ENCODE measurements at places on chromosomes 2 and 18.

DNA sequence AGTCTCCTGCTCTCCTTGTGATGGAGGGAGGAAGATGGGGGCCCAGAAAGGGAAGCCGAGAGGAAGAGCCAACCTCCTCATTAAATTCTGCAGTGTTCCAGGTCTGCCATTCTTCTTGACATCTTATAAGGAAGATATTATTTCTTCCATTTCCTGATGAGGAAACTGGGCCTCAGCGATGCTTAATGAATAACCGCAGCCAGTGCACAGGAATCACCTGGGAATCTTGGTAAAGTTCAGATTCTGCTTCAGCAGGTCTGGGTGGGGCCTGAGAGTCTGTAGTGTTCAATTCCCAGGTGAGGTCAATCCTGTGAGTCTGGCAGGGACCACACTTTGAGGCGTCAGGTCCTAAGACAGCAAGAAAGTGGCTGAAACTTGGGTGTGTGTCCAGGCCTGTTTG lies 17.3 kb downstream of the PCARE start:
- H3K27ac ChIP-seq: no peak overlapping the region
- DNase-seq: no peak
- no peaks in the 10 kb centered on the region for H3K27me3 ChIP-seq
- H3K4me3 ChIP-seq: no peak overlapping the region

DNA sequence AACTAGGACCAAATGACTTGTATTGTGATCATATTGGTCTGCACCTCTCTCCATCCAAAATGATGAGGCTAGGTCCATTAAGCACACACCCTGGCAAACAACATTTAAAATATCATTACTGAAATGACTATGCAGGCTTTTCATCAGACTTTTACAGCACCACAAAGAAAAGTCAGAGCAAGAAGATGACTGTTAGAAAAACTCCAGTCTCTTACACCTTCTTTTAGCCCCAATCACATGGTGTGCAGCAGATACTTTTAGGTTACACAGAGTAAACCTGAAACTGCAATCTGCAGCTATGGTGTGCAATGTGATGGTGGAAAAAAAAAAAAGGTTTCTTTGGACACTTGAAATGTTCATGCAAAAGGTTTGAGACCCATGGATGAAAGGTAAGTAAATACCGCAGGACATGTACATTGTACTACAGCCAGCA lies 5.4 kb upstream of the POLI start:
- peaks cover 8% of the 10 kb centered on the region for H3K36me3 ChIP-seq
- H3K4me1 ChIP-seq: peaks cover 11% of the 10 kb centered on the region
- no peak overlapping the region for H3K27ac ChIP-seq
- no peak for DNase-seq
- no peaks in the 10 kb centered on the region for H3K27me3 ChIP-seq

GRCh38 chr18:50937183-50937582 lies 30.7 kb upstream of the ELAC1 start:
- H3K36me3 ChIP-seq: peaks cover 47% of the 10 kb centered on the region
- H3K27ac ChIP-seq: no peak overlapping the region
- H3K4me3 ChIP-seq: no peak overlapping the region
- peaks cover 7% of the 10 kb centered on the region for H3K4me1 ChIP-seq
- H3K27me3 ChIP-seq: no peaks in the 10 kb centered on the region

- H3K36me3 ChIP-seq: no peaks in the 10 kb centered on the region
- peaks cover 18% of the 10 kb centered on the region for H3K4me1 ChIP-seq
Measured at GRCh38 chr18:23259701-23260681, 124.7 kb downstream of the CABLES1 start.

GRCh38 chr2:18055290-18055689 lies 176.8 kb downstream of the KCNS3 start:
- H3K36me3 ChIP-seq: no peaks in the 10 kb centered on the region
- H3K27ac ChIP-seq: no peak overlapping the region
- DNase-seq: no peak
- no peak overlapping the region for H3K4me3 ChIP-seq

DNA sequence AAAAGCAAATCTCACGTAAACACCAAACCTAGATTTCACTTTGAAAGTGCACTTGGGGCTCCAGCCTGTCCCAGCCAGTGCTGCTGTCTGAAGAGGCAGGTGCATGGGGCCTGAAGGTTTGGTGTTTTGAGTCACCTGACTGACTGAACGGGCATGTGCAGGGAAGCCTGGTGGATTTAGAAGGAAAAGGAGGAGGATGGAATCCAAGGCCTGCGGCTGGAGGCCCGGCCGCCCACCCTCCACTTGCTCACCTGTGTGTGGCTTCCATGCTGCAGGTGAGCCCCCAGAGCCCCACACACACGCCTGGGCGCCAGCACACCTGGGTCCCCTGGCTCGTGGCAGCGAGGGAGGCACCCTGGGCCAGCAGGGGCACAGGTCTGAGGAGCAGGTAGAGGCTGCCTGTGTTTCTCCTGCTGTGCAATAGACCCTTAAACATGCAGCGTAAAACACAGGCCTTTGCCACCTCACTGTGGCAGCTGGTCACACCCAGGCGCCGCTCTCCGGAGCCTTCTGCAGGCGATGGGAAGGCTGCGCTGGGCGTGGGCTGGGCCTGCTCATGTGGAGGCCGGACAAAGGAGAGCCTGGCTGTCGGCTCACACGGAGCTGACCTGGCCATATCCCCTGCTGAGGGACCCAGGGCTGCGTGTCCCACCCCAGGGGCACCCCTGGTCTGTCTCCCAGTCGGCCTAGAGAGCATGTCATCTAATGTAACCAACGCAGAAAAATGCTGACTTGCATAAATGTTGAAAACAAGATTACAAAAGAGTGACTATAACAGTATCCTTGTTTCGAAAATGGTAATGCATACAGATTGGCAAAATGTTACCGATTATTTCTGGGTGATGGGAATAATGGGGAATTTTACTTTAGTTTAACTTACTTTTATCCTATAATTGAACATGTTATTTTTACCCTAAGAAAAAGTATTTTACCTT lies 71.3 kb downstream of the TMEM18 start:
- H3K36me3 ChIP-seq: no peaks in the 10 kb centered on the region
- H3K27ac ChIP-seq: no peak overlapping the region
- H3K4me3 ChIP-seq: no peak overlapping the region
- DNase-seq: no peak
- peaks cover 20% of the 10 kb centered on the region for H3K27me3 ChIP-seq

DNA sequence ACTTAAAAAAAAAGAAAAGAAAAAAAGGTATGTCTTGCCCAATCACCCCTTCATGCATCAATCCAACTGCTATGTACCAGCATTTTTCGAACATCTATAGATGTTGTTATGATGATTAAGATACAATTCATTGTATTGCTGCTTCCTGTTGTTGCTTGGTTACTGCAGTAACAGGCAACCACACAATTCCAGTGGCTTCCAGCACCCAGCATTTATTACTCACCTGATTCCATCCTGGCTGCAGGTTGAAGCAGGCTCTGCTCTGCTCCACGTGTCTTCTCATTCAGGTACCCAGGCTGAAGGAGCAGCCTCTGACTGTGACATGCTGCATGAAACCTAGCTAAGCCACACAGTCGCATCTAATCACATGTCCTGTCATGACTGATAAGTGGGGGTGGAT lies 196.9 kb downstream of the INO80D start:
- peaks cover 28% of the 10 kb centered on the region for H3K27me3 ChIP-seq
- no peak for DNase-seq
- H3K27ac ChIP-seq: no peak overlapping the region
- H3K4me3 ChIP-seq: no peak overlapping the region
- peaks cover 3% of the 10 kb centered on the region for H3K36me3 ChIP-seq
- peaks cover 5% of the 10 kb centered on the region for H3K4me1 ChIP-seq

DNA sequence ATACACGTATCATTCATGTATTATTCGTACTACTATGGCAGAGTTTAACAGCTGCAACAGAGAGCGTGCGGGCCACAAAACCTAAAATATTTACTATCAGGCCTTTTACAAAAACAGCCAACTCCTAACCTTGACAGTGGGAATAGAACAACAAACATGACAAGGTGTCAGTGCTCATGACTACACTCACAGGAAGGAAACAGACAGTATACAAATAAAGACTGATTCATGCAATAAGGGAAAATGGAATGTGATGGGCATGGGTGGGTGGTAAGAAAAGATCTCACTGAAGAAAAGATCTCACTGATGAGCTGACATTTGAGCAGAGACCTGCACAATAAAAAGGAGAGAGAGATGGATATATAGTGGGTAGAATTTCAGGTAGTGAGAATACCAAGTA lies 347.8 kb downstream of the ALK start:
- no peak overlapping the region for H3K27ac ChIP-seq
- no peaks in the 10 kb centered on the region for H3K4me1 ChIP-seq
- peaks cover 76% of the 10 kb centered on the region for H3K27me3 ChIP-seq
- H3K4me3 ChIP-seq: no peak overlapping the region

DNA sequence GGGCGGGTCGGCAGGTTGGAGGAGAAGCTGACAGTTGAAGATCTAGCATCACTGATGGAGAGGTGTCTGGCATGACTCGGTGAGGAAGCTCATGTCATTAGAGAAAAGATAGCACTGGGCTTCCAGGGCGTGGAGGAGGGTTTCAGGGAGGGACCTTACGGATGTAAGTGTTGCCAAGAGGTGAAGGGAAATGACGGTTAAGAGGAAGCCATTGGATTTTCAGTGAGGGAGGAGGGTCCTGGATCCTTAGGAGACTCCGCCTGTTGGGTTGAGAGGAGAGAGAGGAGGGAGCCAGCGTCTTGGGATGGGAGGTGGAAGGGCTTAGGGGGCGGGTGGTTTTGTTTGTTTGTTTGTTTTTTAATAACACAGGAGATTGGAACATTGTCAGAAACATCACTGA lies 103.2 kb downstream of the WDSUB1 start:
- no peak overlapping the region for H3K27ac ChIP-seq
- H3K27me3 ChIP-seq: no peaks in the 10 kb centered on the region
- H3K4me3 ChIP-seq: no peak overlapping the region
- H3K36me3 ChIP-seq: peaks cover 5% of the 10 kb centered on the region
- H3K4me1 ChIP-seq: peaks cover 5% of the 10 kb centered on the region
- no peak for DNase-seq

- peaks cover 5% of the 10 kb centered on the region for H3K27me3 ChIP-seq
- no peak overlapping the region for H3K27ac ChIP-seq
- no peak overlapping the region for H3K4me3 ChIP-seq
- H3K4me1 ChIP-seq: no peaks in the 10 kb centered on the region
Measured at GRCh38 chr2:225293638-225294037, 105.9 kb upstream of the NYAP2 start.

DNA sequence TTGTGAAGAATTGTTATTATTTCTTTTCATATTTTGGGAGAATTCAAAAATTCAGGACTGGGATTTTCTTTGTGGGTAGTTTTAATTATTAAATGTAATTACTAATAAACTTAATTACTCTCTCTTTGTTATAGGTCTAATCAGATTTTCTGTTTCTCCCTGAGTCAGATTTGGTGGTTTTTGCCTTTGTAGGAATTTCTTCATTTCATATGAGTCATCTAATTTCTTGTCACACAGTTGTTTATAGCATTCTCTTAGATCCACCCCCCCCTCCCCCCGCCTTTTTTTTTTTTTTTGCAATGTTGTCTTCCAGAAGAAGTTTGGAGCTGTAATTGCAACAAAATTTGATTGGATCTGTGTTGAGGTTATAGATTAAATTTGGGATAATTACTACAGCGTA lies 26.0 kb upstream of the GALR1 start:
- no peak overlapping the region for H3K4me3 ChIP-seq
- H3K36me3 ChIP-seq: no peaks in the 10 kb centered on the region
- H3K4me1 ChIP-seq: peaks cover 15% of the 10 kb centered on the region
- no peak for DNase-seq
- H3K27me3 ChIP-seq: peaks cover 15% of the 10 kb centered on the region
- no peak overlapping the region for H3K27ac ChIP-seq

GRCh38 chr2:8219631-8220355 lies 462.1 kb upstream of the ID2 start:
- no peaks in the 10 kb centered on the region for H3K27me3 ChIP-seq
- H3K27ac ChIP-seq: no peak overlapping the region
- peaks cover 2% of the 10 kb centered on the region for H3K36me3 ChIP-seq
- no peak overlapping the region for H3K4me3 ChIP-seq
- no peak for DNase-seq

GRCh38 chr2:46071074-46071473 lies 226.1 kb upstream of the EPAS1 start:
- H3K27ac ChIP-seq: no peak overlapping the region
- no peaks in the 10 kb centered on the region for H3K36me3 ChIP-seq
- H3K4me3 ChIP-seq: no peak overlapping the region

- DNase-seq: no peak
- no peaks in the 10 kb centered on the region for H3K4me1 ChIP-seq
- no peaks in the 10 kb centered on the region for H3K36me3 ChIP-seq
- no peak overlapping the region for H3K4me3 ChIP-seq
- no peak overlapping the region for H3K27ac ChIP-seq
Measured at GRCh38 chr2:16365366-16365765, 300.3 kb downstream of the CYRIA start.

GRCh38 chr2:143649226-143649740 lies 520.1 kb downstream of the ARHGAP15 start:
- H3K27me3 ChIP-seq: no peaks in the 10 kb centered on the region
- H3K36me3 ChIP-seq: peaks cover 40% of the 10 kb centered on the region
- peaks cover 4% of the 10 kb centered on the region for H3K4me1 ChIP-seq

- H3K27me3 ChIP-seq: peaks cover 37% of the 10 kb centered on the region
- no peak overlapping the region for H3K4me3 ChIP-seq
- no peak overlapping the region for H3K27ac ChIP-seq
- no peaks in the 10 kb centered on the region for H3K4me1 ChIP-seq
- no peaks in the 10 kb centered on the region for H3K36me3 ChIP-seq
Measured at GRCh38 chr2:223050900-223051504, 988 bp upstream of the KCNE4 start.

DNA sequence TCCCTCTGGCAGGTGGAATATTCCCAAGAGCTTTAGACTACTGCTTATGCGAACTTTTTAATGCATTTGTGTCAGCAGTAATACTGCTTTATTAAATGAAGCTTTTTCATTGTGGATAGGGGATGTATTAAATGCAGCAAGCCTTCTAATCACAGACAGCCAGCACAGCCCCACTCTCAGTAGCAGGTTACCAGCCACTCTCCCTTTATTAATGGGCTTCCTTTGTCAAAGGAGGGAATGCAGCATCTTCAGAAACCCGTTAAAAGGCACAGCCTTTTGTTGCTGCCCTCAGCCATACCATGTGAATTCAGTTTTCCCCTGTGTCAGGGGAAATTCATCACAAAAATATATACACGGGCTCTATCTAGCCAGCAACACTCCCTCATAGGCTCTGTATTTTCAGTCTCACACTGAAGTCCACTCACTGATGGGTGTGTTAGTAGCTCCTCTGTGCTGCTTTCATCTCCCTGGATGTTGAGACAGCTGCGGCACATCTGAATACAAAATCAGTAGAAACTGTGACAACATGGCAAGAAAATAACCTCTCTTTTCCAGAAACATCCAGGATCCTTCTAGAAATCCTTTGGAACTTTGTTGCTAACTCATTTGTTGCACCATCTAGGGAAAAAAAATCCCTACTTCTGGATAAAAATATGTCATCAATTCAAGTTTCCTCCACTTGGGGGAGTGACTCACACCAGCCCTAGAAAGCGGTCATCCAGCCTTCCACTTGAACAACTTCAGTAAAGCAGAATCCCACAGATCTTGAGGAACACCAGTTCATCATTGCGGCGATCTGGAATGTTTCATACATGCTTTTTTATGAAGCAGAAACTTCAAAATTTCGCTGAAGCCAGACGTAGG lies 48.4 kb downstream of the LRRTM1 start:
- no peak overlapping the region for H3K27ac ChIP-seq
- no peaks in the 10 kb centered on the region for H3K4me1 ChIP-seq
- H3K27me3 ChIP-seq: no peaks in the 10 kb centered on the region
- H3K4me3 ChIP-seq: no peak overlapping the region
- no peak for DNase-seq

GRCh38 chr2:100603414-100603813 lies 40.6 kb downstream of the PDCL3 start:
- H3K4me1 ChIP-seq: peaks cover 5% of the 10 kb centered on the region
- H3K4me3 ChIP-seq: no peak overlapping the region
- no peaks in the 10 kb centered on the region for H3K36me3 ChIP-seq
- no peak for DNase-seq
- H3K27me3 ChIP-seq: peaks cover 7% of the 10 kb centered on the region
- H3K27ac ChIP-seq: no peak overlapping the region

Data from effector memory CD8-positive, alpha-beta T cell (primary cell).